ENCODE measurements at places on chromosomes 1 and 21.

- DNase-seq: no peak
Observed at GRCh38 chr1:166145499-166145898, 21.3 kb downstream of the FAM78B start.

- DNase-seq: no peak
Observed at GRCh38 chr1:1619917-1620361, 4.6 kb downstream of the MIB2 start.

DNA sequence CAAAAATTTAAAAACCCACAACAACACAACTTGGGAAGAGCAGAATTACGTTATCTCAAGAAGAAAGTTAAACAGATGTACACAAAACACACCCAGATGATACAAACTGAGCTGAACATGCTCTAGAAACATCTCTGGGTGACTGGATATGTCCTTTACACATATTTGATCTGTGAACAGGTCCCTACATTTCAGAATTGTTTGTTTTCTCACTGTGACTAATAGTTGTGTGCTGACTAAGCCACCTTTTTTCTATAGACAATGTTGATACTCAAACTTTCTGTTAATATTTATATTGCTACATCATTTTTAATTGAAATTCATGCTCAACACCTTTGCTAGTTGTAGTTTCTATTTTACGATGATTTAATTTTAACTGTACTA is 1.0 kb upstream of the F11R start:
- no peak for DNase-seq

- DNase-seq: no peak
Observed at GRCh38 chr1:223227031-223227430, 84.0 kb upstream of the TLR5 start.

DNA sequence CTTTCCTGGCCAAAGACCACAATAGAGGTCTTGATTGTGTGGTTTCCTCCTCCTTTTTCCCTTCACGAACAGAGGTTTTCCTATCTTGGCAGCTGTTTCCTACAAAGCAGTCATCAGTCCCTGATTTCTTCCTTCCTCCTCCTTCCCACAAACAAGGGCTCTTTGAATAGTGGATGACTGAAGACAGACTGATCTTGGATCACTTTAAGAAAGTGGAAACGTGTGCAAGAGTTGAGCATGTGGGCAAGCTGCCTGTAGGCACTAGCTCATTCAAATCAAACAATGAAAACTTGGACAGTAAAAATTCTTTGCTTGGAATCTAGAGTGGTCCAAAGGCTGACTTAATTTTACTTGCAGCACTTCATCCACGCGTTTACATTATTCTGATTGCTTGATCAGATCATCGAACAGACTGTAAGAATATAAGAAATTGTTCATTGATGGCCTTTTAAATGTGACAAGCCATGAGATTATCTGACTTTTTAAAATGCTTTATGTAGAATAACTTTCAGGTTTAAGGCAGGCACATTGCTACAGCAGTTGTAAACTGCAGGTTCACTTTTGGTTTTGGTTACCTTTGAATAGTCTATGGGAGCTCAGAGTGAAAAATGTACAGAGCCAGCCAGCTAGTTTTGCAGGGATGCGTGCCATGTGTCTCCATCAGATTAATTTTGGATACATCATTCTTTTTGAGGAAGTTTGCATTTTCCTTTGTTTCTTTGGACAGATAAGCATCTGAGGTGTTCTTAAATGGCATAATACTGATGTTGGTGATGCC is 34.4 kb downstream of the ADGRL2 start:
- DNase-seq: no peak
